ENCODE measurements at places on chromosomes 6 and 20. TPM values are rescaled to one million over a fixed set of nuclear protein-coding genes. Genes with fewer than 3 reads are reported as not detected.

Gene EYA4
- total RNA-seq: 1.2 TPM

- DNase-seq: no peak
Measured at GRCh38 chr20:16975682-16976081, 227.5 kb downstream of the OTOR start.

GRCh38 chr6:44074439-44074812 lies 52.8 kb downstream of the MRPL14 start:
- no peak for DNase-seq

Gene GLP1R
- not detected for total RNA-seq

DNA sequence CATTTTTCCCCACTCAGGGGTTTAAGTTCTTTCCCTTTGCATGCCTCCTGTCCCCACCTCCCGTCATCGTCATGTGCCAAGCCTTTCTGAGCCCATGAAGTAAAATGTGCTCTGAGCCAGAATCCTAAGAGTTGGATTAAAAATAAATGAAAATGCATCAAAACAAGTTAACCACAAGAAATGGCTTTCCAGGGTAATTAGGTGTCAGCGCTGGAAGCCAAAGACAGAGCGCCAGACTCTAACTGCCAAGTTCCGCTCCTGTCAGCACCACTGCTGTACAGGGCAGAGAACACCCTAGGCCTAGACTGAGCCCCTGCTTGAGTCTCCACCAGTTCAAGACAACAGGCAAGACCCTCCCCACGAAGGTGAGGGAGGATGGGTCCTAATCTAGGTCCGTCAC lies 5.5 kb upstream of the C20orf202 start:
- no peak for DNase-seq
